ENCODE measurements at places on chromosomes 5 and 9.

DNA sequence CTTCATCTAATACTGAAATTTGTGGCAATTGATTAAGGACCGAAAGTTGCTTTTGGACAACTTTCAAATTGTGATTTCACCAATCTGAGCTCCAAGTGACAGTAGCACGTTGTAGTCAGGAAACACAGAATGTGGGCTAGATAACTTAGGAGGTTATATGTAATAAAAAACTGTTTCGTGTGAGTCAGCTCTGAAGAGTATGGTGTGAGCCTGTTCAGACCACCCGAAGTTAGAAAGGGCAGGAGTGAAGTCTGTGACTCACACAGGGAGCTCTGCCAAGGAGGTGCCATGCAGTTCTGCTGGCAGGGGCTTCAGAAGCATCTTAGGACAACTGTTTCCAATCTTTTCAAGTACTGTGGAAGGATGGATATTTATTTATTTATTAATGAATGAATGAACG, 16.4 kb upstream of the ZBTB34 start:
- DNase-seq, result no peak

DNA sequence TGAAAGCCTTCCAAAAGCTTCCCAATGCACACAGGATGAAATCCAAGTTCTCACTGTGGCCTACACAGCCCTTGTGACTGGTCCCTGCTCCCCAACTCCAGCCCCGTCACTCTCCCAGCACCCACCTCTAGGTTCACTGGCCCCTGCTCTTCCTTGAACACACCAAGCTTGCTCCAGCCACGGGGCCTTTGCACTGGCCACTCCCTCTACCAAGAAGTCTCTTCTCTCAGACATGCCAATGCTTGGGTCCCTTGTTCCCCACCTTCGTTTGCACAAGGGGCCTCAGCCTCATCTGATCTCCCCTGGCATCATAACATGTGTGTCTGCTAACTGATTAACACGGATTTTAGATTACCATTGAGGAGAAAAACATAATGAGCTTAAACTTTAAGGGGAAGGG, 56.0 kb downstream of the ROR2 start:
- DNase-seq, result no peak

DNA sequence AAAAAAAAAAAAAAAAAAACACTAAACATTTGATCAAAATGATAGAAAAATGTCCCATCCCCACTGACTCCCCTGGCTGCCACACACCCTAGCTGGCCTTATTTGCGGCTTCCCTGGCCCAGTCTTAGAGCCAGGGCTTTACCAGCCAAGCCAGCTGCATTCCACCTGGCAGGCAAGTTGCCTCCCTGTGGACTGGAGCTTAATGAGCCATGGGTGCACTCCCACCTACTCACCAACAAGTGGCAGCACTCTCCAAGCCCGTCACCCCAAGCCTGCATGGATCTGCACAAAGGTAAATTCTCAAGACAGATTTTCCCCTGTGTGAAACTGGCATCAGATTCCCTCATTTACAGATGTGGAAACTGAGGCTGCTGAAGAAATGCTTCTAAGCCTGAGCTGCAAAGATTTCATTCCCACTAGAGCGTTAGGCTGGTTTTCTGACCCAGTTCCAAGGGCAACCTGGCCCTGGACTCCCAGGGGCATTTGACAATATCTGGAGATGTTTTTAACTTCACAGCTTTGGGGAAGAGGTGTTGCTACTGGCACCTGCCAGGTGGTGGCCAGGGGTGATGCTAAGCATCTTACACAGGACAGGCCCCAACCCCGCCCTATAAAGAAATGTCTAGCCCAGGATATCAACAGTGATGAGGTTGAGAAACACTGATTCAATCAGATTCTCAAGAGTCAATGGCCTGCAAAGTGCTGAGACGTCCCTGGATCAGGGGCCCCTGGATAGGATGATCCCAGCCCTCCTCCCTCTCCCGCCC, 21.9 kb upstream of the VDAC1 start:
- no peak for DNase-seq

DNA sequence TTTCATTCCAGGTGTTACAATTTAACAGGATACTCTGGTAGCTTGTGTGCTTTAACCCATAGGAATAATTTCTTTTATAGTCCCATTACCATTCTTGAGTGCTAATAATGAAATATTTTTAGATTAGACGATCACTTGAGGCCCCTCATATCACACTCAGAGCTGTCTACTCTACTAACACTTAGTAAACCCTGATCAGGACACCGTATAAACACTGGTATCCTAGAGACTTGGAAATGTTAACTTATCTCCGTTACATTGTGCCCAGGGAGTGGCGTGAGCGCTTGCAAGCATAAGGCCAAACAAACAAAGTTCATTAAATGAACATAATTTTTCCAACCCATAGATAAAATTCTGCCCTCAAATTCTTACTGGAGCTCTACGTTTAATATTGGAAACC, 42.2 kb upstream of the RFX3 start:
- DNase-seq, result no peak

GRCh38 chr5:147346006-147346561, 111.3 kb downstream of the STK32A start:
- no peak for DNase-seq

Measured in NCI-H1930 (cell line).